ENCODE measurements at places on chromosomes 2 and 18. TPM values are rescaled to one million over a fixed set of nuclear protein-coding genes. Genes with fewer than 3 reads are reported as not detected.

GRCh38 chr2:37560863-37561614, 110.4 kb downstream of the CDC42EP3 start:
- no peak for DNase-seq

GRCh38 chr18:79211844-79212243, 142.7 kb downstream of the ATP9B start:
- no peak for DNase-seq

DCDC2C gene
- total RNA-seq: not detected

- DNase-seq: no peak
These were observed 154.1 kb downstream of the SH3BP4 start for GRCh38 chr2:235105821-235106359.

DNA sequence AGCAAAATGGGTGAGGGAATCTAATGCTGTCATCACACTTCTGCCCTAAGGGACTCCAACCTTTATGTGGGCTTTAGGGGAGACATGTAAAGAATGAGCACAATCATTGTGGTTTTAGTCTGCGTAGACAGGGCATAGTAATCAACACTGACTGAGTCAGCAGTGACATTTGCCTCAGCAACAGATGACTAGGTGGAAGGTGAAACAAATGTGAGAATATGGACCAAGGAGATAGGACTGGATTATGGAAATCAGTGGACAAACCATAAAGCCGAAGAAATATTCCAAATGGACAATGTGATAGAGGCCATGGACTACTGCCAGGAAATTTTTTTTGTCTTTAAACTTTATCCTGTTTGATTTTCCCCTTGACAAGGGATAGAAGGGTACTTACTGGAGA, 83.9 kb downstream of the PDK1 start:
- DNase-seq: peak; percentile 87

DNA sequence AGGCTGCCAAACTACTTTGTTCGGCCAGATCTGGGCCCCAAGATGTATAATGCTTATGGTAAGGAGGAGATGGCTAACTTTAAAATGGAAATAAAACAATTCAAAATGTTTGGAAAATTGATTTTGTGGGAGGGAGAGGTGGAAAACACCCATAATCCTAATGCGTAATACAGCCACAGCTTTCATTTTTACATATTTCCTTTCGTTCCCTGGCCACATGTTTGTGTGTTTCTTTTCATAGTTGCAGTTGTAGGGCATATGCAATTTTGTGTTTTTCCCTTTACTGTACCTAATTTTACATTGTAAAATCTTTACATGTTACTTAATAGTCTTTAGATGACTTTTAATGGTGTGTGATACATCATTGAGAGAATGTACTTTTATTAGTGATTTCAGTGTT, 44.6 kb downstream of the KDM3A start:
- DNase-seq: no peak

XIRP2 gene
- not detected for total RNA-seq

DNA sequence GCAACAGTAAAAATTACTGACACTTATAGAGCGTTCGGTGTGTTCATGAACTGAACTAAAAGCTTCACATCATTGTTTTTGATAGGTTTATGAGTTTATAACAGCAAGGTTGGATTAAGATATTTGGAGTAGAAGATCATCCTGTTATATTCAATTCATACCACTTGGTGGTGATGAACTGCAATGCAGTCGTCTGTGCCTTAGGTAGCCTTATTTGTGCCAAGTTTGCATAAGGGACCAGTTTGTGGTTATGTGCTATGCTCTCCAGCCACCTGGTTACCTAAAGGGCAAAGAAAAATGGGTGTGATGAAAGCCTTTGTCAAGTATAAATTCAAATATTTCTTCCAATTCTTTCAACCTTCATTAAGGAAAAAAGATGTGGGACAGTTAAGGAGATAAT, 150.9 kb upstream of the KCNH7 start:
- no peak for DNase-seq

- DNase-seq: peak; percentile 10
These were observed 82.7 kb downstream of the ORC4 start for GRCh38 chr2:147937744-147938349.

DNA sequence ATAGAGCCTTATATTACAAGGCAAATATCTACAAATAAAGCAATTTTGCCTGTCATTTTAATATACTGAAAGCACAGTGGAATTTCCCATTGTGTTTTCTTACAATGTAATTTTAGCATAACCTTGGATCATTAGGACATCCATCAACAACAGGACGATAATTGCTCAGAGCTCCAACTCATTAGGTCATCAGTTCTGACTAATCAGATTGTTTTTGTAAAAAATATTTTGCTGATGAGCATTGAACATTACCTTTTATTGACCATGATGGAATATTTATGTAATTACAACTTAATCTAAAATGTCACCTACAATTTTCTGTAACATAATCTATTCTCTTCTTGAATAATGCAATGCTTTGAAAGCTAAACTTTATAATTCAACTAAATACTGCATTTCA, 215.3 kb upstream of the DSEL start:
- peak; percentile 38 for DNase-seq

DNA sequence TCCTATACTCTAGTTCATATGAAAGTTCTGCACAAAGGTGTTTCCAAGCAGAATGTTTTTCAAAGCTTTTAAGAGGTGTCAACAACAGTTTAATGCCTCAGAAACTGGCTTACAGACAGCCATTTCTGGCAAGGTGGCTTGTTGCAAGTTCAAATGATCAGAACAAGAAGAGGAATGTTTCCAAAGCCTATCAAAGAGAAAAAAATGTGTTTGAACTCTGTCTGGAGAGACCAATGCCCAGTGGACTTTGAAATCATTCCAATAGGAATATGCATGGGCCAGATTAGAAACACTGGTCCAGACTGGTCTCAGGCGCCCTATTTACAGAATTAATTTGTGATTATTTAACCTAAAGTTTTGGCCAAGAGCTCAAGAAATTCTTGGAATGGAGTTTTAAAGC, 106.2 kb downstream of the CPS1 start:
- no peak for DNase-seq

DNA sequence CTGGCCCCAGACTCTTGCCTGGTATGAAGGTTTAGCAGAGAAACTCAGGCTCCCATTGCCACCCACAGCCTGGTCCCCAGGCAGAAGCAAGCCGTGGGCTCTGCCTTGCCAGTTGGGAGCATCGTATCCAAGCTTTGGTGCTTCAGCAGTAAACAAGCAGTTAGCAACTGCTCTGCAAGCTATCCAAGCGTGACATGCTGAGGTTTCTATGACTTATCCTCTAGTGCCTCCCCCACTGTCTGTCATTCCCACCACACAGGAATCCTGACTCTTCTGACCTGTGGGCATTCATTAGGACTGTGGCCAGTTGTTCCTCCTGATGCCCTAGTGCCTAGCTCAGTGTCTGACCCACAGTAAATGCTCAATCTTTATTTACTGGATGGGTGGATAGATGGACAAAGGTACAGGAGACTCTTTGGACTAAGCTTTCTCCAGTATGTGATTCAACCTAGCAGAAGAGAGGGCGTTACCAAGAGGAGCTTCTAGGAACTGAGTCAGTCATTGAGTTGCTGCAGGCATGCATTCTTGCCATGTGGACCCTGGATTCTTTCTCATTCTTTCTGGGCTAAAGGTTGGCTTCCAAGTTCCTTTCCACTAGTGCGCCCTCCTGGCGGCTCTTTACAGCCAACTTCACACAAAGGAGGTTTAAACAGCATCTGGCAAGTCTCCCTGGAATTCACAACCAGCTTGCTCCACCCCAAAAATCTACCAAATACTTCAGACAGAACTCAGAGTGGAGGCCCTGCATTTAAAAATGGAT, 40.6 kb upstream of the MRPL19 start:
- peak; percentile 99 for DNase-seq

DNA sequence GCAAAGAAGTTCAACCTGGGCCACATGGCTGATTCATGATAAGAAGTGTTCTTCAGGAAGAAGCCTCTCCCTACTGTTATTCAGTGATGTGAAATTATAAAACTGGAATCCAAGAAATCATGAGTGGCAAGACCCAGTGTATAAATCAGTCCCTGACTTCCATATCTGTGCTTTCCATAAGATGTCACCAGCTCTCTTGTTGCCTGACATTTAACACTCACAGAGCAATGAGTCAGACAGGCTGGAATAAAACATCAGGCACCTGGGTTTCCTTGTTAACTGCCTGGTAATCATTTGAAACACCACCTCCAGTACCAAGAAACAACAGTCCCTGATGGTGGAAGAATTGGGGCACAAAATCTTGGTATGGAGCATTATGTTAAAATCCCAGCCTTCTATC, 76.1 kb downstream of the SCG2 start:
- no peak for DNase-seq

DNA sequence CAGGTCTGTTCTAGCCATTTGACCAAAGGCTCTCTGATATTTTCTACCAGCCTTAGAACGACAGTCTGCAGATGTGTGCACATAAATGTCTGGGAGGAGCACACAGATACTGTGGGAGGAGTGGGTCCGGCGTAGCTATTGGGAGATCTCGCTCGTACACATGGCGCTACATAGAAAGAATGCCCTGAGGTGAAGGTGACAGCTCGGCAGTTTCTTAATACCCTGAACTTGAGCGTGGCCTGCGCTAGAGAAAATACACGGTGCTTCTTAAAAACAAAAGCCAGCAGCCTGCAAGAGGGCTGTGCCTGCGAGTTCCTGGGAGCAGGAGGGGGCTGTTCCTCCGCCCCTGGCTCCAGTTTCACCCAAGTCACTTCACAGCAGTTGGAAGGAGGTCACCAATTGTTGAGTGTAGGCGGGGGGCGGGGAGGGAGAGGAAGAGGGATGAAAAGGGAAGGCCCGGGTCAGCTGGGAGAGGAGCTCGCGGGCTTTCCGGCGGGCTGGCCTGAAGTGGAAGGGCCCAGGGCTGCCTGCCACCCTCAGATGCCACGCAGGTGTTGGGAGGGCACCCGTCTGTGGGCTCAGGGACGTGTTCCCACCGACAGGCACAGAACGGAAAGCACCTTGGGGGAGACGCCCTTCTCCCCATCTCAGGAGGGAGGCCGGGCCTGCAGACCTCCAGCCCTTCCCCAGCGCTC, 124.7 kb upstream of the ZNF516 start:
- DNase-seq: no peak

SIX3 gene
- total RNA-seq: not detected

TUBA3D gene
- total RNA-seq: not detected

DNA sequence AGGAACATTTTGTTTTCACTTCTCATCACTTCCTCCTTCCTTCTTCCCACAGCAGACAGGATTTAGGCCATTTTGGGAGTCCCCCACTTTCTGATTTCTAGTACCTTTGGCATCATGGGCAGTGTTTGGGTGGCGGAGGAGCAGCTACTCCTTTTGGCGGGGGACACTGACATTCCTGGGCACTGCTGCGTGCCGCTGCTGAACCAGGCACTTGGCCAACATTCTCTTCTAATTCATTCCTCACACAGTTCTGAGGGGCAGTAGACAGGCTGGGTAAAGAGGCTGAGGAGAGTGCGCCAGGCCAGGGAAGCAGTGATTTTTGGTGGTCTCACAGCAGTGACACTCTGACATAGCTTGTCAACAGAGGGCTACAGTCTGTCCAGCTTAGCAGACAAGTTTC, 270.2 kb downstream of the LOXHD1 start:
- no peak for DNase-seq
